ENCODE measurements at places on chromosomes 3 and 15.

GRCh38 chr15:89136078-89136806 lies 48.0 kb downstream of the ABHD2 start:
- DNase-seq: no peak

DNA sequence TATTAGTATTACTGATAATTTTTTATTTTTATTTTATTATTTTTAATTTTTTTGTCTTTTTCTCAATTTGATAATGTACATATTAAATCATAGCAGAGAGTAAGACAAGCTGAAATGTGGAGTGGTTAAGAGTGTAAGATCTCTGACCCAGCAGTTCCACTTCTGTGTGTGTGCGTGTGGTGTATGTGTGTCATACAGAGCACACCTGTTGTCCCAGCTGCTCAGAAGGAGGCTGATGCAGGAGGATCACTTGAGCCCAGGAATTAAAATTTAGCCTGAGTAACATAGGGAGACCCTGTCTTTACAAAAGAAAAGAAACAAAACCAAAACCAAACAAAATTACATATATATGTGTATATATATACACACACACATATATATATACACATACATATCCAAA lies 1.4 kb upstream of the CIDEC start:
- no peak for DNase-seq

GRCh38 chr3:28376424-28376823 lies 27.8 kb upstream of the AZI2 start:
- no peak for DNase-seq

- no peak for DNase-seq
Observed at GRCh38 chr3:24704496-24704895, 209.8 kb upstream of the THRB start.

- DNase-seq: no peak
Observed at GRCh38 chr3:171935261-171936123, 92.3 kb downstream of the TMEM212 start.

DNA sequence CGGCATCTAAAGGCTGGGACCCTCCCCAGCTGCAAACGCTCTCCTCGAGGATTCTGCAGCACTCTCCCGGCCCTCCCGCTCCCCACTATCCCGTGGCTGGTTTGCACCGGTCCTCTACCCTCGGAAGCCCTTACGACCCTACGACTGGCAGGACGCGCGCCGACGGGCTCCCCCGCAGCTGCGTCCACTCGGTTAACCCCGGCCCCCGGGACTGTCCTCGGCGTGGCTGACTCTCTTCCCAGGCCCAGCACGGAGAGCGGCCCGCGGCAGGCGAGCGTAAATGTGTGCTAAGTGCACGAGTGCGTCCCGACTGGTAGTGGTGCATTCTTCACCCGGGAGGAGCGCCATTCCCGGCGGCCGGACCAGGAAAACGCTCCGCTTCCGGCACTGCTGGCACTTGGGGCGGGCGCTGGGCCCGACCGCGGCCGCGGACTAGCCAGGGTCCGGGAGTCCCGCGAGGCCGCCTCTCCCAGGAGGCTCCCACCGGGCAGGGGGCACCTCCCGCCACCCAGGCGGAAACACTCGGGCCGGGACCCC lies 508 bp downstream of the GORASP1 start:
- DNase-seq: no peak

- DNase-seq: no peak
Observed at GRCh38 chr15:70132571-70132970, 34.9 kb upstream of the TLE3 start.

GRCh38 chr15:35566991-35567390 lies 21.0 kb upstream of the DPH6 start:
- DNase-seq: no peak

DNA sequence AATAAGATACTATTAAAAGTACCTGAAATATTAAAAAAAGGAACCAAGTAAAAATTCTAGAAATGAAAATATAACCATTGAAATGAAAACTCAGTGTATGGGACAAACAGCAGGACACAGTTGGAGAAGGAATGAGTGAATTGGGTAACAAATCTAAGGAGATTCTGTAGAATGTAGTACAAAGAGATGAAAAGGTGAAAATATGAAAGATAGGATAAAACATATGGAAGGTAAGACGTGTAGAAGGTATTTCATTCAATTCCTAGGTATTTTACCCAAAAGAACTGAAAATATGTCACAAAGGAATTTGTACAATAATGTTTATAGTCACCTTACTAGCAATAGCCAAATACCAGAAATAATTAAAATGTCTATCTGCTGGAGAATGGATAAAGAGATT lies 82.9 kb upstream of the CCNL1 start:
- no peak for DNase-seq

- DNase-seq: no peak
Observed at GRCh38 chr15:101372960-101373525, 78.0 kb upstream of the SNRPA1 start.

DNA sequence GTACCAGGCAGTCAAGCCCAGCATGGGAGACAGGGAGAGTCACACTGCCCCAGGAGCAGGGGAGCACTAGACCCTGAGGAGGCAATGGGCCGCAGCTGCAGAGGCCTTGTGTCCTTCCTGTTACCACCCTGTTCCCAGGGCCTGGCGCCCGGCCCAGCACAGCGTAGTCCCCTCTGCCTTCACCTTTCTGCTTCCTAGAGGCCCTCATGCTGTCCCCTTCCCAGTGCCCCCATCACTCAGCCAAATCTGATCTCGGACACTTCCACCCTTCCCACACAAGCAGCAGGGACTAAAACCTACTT lies 6.9 kb upstream of the TBC1D2B start:
- no peak for DNase-seq

DNA sequence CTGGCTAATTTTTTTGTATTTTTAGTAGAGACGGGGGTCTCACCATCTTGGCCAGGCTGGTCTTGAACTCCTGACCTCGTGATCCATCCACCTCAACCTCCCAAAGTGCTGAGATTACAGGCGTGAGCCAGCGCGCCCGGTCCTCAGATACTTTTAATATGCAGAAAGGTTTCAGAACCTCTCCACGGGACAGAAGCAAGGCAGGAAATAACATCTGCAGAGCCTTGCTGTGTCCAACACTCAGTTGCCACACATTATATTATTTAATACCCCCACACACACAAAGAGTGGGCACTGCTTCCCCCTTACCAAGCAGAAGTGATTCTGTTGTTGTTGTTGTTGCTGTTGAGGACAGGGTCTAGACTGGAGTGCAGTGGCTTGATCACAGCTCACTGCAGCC lies 28.0 kb downstream of the OSBPL10 start:
- no peak for DNase-seq

GRCh38 chr15:68730471-68730919 lies 90.2 kb downstream of the ANP32A start:
- no peak for DNase-seq

DNA sequence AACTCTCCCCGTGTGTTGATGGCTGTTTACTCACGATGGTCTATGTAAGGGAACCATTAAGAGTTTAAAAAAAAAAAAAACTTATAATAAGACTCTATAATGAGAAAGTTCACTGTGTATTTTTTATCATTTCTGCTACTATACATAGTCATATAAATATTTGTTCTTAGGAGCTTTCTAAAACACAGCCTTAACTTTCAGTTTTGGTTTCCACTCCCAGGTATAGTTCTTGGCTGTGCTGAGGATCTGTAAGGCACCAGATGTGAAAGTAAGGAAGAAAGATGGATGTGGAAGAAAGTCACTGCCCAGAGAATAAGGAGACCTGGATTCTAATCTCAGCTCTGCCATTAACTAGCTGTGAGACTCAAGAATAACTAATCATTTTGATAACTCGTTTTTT lies 101.9 kb upstream of the THBS1 start:
- DNase-seq: no peak

DNA sequence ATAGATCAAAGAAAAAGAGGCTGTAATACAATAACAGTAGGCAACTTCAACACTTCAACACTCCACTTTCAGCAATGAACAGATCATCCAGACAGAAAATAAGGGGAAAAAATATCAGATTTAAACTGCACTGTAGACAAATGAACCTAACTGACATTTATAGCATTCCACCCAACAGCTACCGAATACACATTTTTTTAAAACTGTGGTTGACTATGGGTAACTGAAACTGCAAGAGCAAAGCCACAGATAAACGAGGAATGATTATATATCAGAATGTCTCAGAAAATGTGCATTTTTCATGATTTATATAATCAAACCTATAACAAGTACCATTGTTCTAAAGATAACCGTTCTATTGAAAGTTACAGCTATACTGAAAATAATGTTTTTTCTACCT lies 514.9 kb upstream of the DPPA4 start:
- DNase-seq: no peak

GRCh38 chr3:168645180-168645579 lies 549.5 kb upstream of the GOLIM4 start:
- DNase-seq: no peak

DNA sequence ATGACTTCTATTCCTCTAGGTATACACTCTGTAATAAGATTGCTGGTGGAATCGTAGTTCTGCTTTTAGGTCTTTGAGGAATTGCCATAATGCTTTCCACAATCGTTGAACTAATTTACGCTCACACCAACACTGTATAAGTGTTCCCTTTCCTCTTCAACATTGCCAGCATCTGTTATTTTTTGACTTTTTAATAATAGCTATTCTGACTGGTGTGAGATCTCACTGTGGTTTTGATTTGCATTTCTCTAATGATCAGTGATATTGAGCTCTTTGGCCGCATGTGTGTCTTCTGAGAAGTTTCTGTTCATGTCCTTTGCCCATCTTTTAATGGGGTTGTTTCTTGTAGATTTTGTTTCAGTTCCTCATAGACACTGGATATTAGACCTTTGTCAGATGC lies 12.8 kb downstream of the NXPE3 start:
- no peak for DNase-seq

GRCh38 chr3:58388550-58389091 lies 45.0 kb downstream of the PDHB start:
- DNase-seq: no peak

DNA sequence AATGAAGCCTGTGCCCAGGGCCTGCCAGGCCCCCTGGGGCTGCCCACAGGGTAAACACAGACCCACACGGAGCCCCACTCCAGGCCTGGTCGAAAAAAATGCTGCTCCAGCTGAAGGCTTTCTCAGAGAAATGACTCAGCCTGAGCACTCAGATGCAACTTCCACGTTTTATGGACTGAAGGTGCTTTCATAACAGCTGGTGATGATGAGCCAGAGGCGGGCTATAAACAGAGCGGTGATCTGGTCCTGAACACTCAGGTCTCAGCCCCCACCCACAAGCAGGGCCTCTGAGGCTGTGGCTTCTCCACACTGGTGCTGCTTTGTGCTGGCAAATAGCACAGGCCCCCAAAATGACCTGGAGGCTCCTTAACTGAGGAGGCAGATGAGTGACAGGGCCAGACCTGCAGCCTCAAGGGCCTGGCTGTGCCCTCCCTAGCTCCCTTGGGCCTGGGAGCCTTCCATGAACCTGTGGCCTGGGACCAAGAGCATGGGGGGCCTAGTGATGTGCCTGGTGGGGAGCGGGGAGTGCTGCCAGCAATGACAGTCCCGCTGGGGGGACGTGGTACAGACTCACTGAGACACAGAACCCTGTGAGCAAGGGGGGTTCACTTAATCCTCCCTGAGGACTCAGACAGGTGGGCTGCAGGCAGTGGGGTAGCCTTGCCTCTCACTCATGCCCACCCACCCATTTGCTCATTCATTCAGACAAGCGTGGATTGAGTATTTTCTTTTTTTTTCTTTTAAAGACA lies 23.0 kb upstream of the FURIN start:
- DNase-seq: no peak

- no peak for DNase-seq
Observed at GRCh38 chr15:47599806-47600205, 117.5 kb upstream of the SEMA6D start.
